ENCODE measurements at places on chromosomes 16 and 17. TPM values are rescaled to one million over a fixed set of nuclear protein-coding genes. Genes with fewer than 3 reads are reported as not detected.

Gene CCDC154
- 0.17 TPM for total RNA-seq

Gene SCGB1C2
- total RNA-seq = not detected

Gene CCL22
- 0.17 TPM for total RNA-seq

Gene OMG
- under 0.01 TPM for total RNA-seq

Gene COL1A1
- total RNA-seq = 14.2 TPM

Gene E4F1
- total RNA-seq = 24.8 TPM

Gene FASN
- 126 TPM for total RNA-seq

Gene SALL1
- total RNA-seq = not detected

Gene PDE6G
- total RNA-seq = 0.17 TPM

Gene AGRP
- not detected for total RNA-seq

Gene SULT1A2
- 0.61 TPM for total RNA-seq

Gene EPN2
- total RNA-seq = 19.8 TPM

Gene PER1
- total RNA-seq = 26.8 TPM

Gene CACNG1
- not detected for total RNA-seq

Gene NPIPA2
- total RNA-seq = 0.67 TPM

Gene KCNAB3
- 1.7 TPM for total RNA-seq

Gene MYL11
- total RNA-seq = not detected

Gene LGALS9C
- not detected for total RNA-seq

Gene C16orf90
- not detected for total RNA-seq

Gene EFCAB13
- total RNA-seq = 4.6 TPM

Gene NXPH3
- 0.33 TPM for total RNA-seq

Gene PYCARD
- 30.3 TPM for total RNA-seq

Gene KRT20
- total RNA-seq = not detected

Gene C16orf89
- not detected for total RNA-seq

Gene GFAP
- total RNA-seq = not detected

Gene CIBAR2
- not detected for total RNA-seq

Gene KRTAP3-2
- total RNA-seq = not detected

Gene ABI3
- total RNA-seq = not detected

Gene OR1A1
- total RNA-seq = not detected

Gene KRTAP4-9
- not detected for total RNA-seq

Gene PRKCB
- total RNA-seq = not detected

Gene ANKRD40CL
- total RNA-seq = not detected

Gene ZPBP2
- not detected for total RNA-seq

Gene SPATA22
- total RNA-seq = not detected

Gene SLC22A31
- not detected for total RNA-seq

Gene TBC1D26
- total RNA-seq = not detected

Gene BICDL2
- total RNA-seq = 3.3 TPM

Gene FSCN2
- 0.47 TPM for total RNA-seq

Gene GP2
- total RNA-seq = not detected

Gene SYCE1L
- total RNA-seq = 16.4 TPM

Gene RFWD3
- total RNA-seq = 31.2 TPM

Gene PYY
- not detected for total RNA-seq

Gene PRAC1
- not detected for total RNA-seq
